ENCODE measurements at places on chromosomes 7 and 10.

GRCh38 chr10:32060347-32060746 lies 4.1 kb upstream of the KIF5B start:
- no peak for DNase-seq

DNA sequence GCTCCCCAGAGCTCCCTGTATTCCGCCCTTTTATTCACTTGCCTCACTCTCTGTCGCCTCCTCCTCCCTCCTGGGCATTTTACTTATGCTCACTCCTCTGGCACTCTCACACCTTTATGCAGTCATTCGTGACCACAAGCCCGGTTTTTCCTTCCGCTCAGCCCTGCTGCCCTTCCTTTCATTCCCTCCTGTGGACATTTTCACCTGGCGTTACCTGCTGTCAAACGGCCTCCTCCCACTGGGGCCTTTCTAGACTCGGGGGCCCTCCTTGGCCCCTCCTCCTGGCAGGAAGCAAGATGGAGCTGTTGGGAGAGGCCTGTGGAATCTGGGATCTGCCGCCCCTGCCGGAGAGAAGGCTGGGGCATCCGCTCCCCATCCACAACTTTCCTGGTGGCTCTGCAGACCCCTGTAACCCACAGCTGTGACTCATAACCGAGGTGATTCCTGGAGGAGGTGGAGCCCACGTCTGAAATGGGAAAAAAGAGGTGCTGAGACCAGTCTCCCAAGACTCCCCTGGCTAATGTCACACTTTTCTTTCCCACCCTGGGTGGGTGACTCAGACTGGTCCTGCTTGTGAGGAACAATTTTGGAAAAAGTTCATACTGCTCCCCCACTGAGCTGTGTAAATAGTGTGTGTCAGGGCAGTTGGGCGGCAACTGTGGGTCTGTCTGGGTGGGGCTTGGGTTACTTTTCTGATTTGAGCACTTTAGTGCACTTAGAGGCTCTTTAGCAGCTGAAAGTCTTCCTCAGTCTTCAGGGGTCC lies 1.2 kb downstream of the VCL start:
- no peak for DNase-seq

DNA sequence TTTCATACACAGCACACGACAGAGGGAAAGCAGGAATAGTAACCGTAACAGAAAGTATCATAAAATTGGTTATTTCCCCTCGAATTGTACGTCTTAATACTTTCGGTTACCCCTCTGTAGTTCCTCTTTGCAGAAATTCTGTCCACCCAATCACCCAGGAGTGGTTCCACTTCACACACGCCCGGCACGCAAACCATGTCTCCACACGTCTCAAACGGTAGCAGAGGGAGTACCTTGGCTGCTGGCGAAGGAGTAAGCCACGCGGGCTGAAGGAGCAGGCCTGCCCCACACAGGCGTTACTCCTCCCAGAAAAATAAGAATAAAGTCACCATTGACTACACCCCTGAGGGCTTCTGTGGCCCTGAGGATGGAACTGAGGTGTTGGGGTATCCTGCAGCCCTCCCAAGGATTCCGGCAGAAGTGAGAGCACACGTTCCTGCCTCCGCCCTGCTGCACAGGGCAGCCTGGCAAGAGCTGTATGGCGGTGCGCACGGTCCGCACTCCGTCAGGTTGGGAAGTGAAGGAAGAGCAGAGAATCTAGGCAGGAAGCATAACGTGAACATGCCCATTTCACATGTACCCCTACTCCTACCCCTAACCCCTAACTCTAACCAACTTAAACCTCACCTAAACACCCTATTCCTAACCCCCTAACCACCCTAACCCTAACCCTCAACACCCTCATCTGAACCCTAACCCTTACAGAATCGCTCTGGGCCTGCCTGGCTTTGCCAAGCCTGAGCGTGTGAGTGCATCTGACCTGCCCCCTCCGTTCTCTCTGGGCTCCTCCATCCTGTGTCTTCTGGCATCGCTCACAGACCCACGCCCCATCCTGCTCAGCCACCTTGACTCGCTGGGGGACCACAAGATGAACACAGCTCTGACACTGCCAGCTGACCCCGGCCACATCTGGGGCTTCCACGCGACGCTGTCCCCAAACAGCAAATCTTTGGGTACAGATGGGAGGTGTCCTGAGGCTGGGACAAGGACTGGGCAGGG lies 18.2 kb downstream of the GPR146 start:
- peak; percentile 87 for DNase-seq

GRCh38 chr7:123820864-123821263 lies 24.1 kb upstream of the HYAL4 start:
- no peak for DNase-seq

DNA sequence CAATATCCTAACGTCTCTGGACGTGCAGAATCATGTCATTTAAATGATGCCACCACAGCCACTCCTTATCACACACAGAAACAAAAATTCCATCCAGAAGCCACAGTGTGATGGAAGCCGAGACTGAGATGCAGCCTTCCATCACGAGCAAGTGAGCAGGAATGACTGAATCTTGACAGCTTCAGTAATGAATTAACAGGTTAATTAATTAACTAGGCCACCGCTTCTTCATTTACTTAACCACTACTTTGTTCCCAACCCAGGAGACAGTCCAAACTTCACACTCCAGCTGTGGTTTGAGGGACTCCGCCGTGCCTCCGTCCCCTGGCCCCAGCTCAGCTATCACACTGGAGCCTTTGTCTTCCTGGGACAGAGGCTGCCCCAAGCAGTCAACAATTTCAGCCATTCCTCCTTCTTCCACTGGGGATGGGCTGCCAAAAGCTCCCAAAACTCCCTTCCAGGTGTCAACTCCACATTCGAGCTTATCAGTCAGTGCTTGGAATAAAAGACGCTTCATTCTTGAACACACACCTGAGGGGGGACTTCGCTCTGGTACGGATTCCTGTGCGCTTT lies 65.9 kb downstream of the FGFR2 start:
- no peak for DNase-seq

DNA sequence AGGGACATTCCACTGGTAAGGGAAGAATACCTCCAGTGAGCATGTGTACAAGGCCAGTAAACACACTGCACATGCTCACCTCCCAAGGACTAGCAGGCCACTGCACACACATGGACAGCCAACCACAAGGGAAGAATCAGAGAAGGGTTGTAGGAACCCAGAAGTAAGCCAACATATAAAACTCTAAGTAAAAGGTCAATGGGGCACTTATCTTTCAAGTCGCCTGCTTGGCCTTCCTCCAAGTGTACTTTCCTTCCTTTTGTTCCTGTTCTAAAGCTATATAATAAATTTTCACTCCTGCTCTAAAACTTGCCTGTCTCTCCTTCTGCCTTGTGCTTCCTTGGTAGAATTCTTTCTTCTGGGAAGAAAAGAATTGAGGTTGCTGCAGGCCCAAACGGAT lies 33.0 kb downstream of the ORC5 start:
- DNase-seq: no peak

GRCh38 chr10:7445474-7446185 lies 34.8 kb upstream of the SFMBT2 start:
- peak; percentile 35 for DNase-seq

- DNase-seq: no peak
Observed at GRCh38 chr7:151304856-151305255, 36.8 kb upstream of the NUB1 start.

- no peak for DNase-seq
Observed at GRCh38 chr7:149790754-149791360, 17.5 kb upstream of the ZNF467 start.

DNA sequence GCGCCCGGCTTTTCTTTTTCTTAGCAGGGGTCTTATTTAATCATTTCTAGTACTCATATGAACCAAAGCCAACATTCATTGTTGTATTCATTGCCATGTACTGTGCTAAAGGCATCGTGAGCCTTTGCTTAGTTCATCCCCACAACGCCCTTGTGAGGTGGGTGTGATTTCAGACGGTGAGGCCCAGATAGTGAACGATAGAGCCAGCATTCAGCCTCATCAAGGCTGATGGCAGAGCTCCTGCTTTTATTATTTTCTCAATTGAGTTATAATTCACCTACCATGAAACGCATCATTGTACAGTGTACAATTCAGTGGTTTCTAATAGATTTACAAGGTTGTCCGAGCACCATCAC lies 50.1 kb downstream of the HK1 start:
- DNase-seq: no peak

DNA sequence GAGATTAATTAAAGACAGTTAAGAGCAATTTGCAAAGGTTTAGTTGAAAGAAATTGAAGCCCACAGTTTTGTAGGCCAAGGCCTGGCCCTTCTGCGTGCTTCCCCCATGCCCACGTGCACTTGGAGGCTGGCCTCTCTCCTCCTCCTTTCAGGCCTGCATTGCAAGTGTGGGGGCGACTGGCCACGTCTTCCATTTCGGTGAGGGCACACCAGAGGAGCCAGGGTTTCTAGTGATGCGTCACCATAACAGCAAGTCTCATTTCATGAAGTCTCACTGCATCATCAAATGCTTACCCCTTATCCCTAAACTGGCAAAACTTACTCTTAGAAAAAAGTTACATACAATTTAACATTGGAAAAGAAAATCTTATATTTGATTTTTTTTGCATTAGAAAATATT lies 141.2 kb downstream of the NRF1 start:
- DNase-seq: no peak

DNA sequence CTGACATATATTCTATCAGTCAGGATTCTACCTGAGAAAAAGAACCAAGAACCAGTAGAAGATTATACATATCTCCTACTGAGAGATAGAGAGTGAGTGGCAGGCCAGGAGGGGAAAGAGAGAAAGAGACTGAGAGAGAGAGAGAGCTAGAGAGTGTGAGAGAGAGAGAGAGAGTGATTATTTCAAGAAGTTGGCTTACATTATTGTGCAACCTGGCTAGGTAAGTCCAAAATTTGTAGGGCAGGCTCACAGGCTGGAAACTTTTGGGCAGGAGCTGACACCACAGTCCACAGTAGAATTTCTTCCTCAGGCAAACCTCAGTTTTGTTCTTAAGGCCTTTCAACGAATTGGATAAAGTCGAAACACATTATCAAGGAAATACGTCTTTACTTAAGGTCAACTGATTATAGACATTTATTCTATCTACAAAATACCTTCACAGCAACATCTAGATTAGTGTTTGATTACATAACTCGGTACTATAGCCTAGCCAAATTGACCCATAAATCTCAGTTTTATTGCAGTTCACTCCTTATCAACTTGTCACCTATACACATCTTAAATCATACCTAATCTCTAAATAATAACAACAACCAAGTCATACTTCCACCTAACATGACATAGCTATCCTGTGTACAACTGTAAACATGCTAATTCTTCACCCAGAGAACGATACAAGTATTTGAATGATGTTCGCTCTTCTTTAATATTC lies 17.0 kb upstream of the CYP2C18 start:
- no peak for DNase-seq
